ENCODE measurements at places on chromosomes 5 and 9.

- no peak for DNase-seq
These were observed 16.3 kb downstream of the FAM78A start for GRCh38 chr9:131259916-131260597.

DNA sequence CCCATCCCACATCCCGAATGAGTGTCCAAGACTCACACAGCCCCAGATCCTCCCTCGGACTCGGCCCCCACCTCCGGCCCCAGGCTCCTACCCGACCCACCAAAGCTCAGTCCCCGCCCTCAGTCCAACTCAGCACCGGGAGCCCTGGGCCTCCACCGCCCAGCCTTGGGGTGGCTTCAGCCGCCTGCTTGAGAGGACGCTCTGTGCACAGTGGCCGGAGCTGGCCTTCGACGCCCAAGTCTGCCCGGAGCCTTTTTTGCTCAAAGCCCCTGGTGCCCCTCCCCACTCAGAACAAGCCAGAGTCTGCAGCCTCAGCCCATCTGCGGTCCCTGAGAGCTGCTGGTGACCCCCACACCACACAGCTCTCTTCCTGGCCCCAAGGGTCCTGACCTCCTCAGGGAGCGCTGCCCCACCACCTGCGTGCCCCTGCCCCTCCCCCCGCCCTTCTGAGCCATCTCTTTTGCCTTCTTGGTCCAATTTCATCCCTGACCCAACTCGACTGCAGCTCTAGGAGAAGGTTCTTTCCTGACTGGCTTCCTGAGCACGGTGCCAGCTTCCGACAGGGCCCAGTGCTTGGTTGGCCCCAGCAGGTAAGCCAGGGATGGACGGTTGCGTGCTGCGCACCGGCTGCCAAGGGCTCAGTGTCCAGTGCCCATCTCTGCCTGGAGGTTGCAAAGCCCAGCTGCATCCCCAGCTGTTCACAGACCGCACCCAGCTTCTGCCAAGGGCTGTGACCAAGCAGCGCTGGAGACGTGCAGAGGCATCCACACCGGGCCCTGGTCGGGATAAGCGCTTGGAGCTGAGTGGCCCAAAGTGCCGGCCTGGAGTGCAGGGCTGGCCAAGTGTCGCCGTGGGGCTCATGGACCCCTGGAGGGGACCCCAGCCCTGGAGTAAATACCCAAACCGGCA is 27.7 kb upstream of the NSMF start:
- no peak for DNase-seq

GRCh38 chr9:121593066-121593465 is 58.4 kb upstream of the DAB2IP start:
- no peak for DNase-seq

GRCh38 chr9:75947233-75947632 is 56.8 kb downstream of the PCSK5 start:
- DNase-seq = no peak

DNA sequence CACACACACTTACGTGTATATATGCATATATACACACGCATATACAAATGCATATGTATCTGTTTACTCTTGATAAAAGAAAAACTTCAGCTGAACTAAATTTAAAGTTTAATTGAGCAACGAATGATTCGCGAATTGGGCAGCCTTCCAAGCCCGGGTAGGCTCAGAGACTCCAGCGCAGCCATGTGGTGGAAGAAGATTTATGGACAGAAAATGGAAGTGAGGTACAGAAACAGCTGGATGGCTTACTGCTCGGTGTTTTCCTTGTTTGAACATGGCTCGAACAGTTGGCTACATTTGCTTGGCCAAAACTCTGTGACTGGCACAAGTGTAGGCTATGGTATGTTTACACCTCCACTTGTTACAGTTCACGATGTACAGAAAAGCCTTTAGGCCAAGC is 239.3 kb upstream of the PRDM9 start:
- DNase-seq = no peak

DNA sequence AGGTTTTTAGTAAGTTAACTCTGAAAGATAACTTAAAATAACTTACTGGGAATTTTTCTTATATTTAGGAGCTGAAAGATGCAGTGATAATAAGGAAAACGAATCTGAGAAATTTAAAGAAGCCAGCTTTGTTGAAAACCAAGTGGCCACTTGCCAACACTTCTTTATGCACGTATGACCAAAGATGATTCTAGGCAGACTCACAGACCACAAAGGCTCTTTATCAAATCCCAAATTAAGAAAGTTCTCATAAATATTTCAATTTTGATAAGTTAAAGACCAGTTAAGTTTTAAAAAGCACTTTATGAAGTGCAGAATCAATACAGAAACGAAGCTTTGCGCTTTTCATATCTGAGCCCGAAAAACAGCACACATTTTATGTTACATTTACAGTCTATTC is 1.5 kb downstream of the AFF4 start:
- DNase-seq = peak; percentile 73

Measured in ELR (cell line).